ENCODE measurements at places on chromosomes 3 and 15. TPM values are rescaled to one million over a fixed set of nuclear protein-coding genes. Genes with fewer than 3 reads are reported as not detected.

Gene GOLGA6B
- total RNA-seq: not detected

Gene BOC
- 29.2 TPM for total RNA-seq

Gene PLEKHO2
- total RNA-seq: 38.3 TPM

Gene MORC1
- not detected for total RNA-seq

Gene IL20RB
- total RNA-seq: 1.8 TPM

Gene KIF7
- 12.3 TPM for total RNA-seq

Gene FBXO40
- not detected for total RNA-seq

Gene NANOGP8
- total RNA-seq: 1.2 TPM

Gene CFAP44
- 5.8 TPM for total RNA-seq

Gene TMC3
- total RNA-seq: not detected

Gene A4GNT
- not detected for total RNA-seq

Gene GABRA5
- total RNA-seq: not detected

Gene STAG1
- total RNA-seq: 58.6 TPM

Gene CFAP161
- under 0.01 TPM for total RNA-seq

Gene FSIP1
- total RNA-seq: 3.6 TPM

Gene VPS33B
- total RNA-seq: 10.0 TPM

Gene DCP1A
- total RNA-seq: 16.6 TPM

Gene CTXND1
- not detected for total RNA-seq

Gene IL1RAP
- 14.7 TPM for total RNA-seq

Gene PLSCR2
- total RNA-seq: not detected

Gene FOXL2
- under 0.01 TPM for total RNA-seq

Gene NR1I2
- total RNA-seq: not detected

Gene WDR49
- under 0.01 TPM for total RNA-seq

Gene SPSB4
- total RNA-seq: not detected

Gene SH3GL3
- 0.29 TPM for total RNA-seq

Gene ALG1L2
- 0.29 TPM for total RNA-seq

Gene SPINK8
- total RNA-seq: not detected

Gene PRR23E
- total RNA-seq: not detected

Gene RLBP1
- under 0.01 TPM for total RNA-seq

Gene RTP3
- total RNA-seq: not detected

Gene SLC2A2
- not detected for total RNA-seq

Gene ARPP21
- total RNA-seq: not detected

Gene C2CD4A
- total RNA-seq: under 0.01 TPM

Gene SLCO3A1
- total RNA-seq: 5.3 TPM

Gene CCDC33
- total RNA-seq: not detected

Gene KCNMB3
- 1.8 TPM for total RNA-seq

Gene TTC23
- 21.7 TPM for total RNA-seq

Gene TCTA
- 37.4 TPM for total RNA-seq
